ENCODE measurements at places on chromosomes 11 and 22. TPM values are rescaled to one million over a fixed set of nuclear protein-coding genes. Genes with fewer than 3 reads are reported as not detected.

Gene PKP3
- total RNA-seq = not detected

Gene OR51G2
- total RNA-seq = not detected

Gene CABP4
- total RNA-seq = 2.2 TPM

Gene GLB1L2
- total RNA-seq = 2.0 TPM

Gene TCP11L1
- 13.3 TPM for total RNA-seq

Gene TSSK2
- not detected for total RNA-seq
